Activated naive CD8-positive, alpha-beta T cell treated with anti-CD3 and anti-CD28 coated beads for 36 hours (primary cell): ENCODE measurements at places on chromosomes 11 and 22. TPM values are rescaled to one million over a fixed set of nuclear protein-coding genes. Genes with fewer than 3 reads are reported as not detected.

Gene LSP1
- 147 TPM for total RNA-seq

Gene UCP3
- 1.1 TPM for total RNA-seq

Gene CYTH4
- 16.6 TPM for total RNA-seq

DNA sequence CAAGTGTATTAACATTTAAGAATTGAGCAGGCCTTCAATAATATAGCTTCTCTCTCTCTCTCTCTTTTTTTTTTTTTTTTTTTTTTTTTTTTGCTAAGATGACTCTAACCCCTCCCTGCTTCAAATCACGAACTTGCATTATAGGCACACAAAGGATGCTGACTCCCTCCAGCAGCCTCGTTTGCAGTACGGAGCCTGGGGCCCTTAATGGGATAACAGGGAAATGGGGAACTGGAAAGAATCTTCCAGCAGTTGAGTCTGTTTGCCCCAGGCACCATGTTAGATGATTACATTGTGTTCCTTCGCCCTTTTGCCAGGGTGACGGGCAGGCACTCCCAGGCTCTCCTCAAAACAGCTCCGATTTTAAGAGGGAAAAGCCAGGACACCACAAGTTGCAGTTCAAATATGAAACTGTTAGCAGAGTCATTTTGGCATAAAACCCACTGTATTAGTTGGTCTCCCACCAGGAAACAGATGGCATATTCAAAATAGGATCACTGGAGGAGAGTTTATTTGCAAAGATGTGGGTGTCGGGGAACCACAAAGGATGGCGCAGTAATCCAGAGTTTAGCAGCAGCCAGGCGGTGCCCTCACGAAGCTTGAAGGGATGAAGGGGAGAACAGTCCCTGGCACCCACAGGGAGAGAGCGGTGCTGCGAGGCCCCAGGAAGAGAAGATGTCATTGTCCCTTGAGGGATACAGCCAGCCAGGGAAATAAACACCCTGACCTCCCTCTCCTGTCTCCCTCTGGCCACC is 26.5 kb upstream of the TREH start:
- DNase-seq, result no peak
- H3K36me3 ChIP-seq, result no peaks in the 10 kb centered on the region
- no peak overlapping the region for H3K4me3 ChIP-seq
- H3K4me1 ChIP-seq, result peaks cover 26% of the 10 kb centered on the region

GRCh38 chr22:20191000-20191515 is 40.2 kb upstream of the CCDC188 start:
- H3K27me3 ChIP-seq, result no peaks in the 10 kb centered on the region
- no peak overlapping the region for H3K4me3 ChIP-seq
- no peaks in the 10 kb centered on the region for H3K4me1 ChIP-seq
- no peak for DNase-seq

GRCh38 chr11:88169881-88170280 is 5.4 kb downstream of the RAB38 start:
- H3K4me1 ChIP-seq, result peaks cover 19% of the 10 kb centered on the region
- no peak for DNase-seq
- H3K36me3 ChIP-seq, result peaks cover 12% of the 10 kb centered on the region
- H3K27ac ChIP-seq, result no peak overlapping the region

Gene RNF215
- total RNA-seq, result 3.9 TPM

Gene SYTL2
- 7.6 TPM for total RNA-seq

- H3K36me3 ChIP-seq, result no peaks in the 10 kb centered on the region
- no peak overlapping the region for H3K27ac ChIP-seq
- no peak overlapping the region for H3K4me3 ChIP-seq
- H3K27me3 ChIP-seq, result no peaks in the 10 kb centered on the region
Observed at GRCh38 chr11:77187111-77187750, 59.2 kb downstream of the MYO7A start.

DNA sequence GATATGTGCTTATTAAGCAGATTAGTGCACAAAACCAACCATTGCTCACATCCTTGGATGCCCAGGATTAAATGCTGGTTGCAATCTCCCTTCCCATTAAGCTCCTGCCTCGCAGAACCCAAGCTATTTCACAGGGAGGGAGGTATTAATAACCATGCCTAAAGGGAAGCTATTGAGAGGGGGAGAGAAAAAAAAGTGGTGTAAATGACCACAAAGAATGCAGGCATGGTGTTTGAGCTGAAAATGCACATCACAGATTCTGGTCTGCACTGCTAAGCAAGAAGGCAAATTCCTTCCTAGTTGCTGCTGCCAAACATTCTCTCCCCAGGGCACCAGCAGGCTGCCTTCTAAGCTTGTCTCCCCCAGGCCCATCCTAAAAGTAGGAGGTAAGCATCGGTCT is 92.0 kb upstream of the ISX start:
- no peak overlapping the region for H3K4me3 ChIP-seq
- no peak for DNase-seq
- peaks cover 5% of the 10 kb centered on the region for H3K27me3 ChIP-seq
- H3K36me3 ChIP-seq, result no peaks in the 10 kb centered on the region
- no peak overlapping the region for H3K27ac ChIP-seq

GRCh38 chr11:6232899-6233298 is 1.5 kb downstream of the FHIP1B start:
- H3K4me3 ChIP-seq, result peak overlapping the region; percentile 20
- peaks cover 9% of the 10 kb centered on the region for H3K36me3 ChIP-seq
- H3K4me1 ChIP-seq, result peaks cover 36% of the 10 kb centered on the region
- DNase-seq, result no peak

- H3K27ac ChIP-seq, result no peak overlapping the region
- peaks cover 13% of the 10 kb centered on the region for H3K27me3 ChIP-seq
- no peaks in the 10 kb centered on the region for H3K36me3 ChIP-seq
- H3K4me3 ChIP-seq, result no peak overlapping the region
- no peak for DNase-seq
- no peaks in the 10 kb centered on the region for H3K4me1 ChIP-seq
Observed at GRCh38 chr11:111204211-111204610, 41.3 kb upstream of the POU2AF2 start.

GRCh38 chr11:111367411-111368284 is 11.4 kb downstream of the POU2AF1 start:
- no peaks in the 10 kb centered on the region for H3K27me3 ChIP-seq
- no peak for DNase-seq
- no peak overlapping the region for H3K27ac ChIP-seq
- peaks cover 2% of the 10 kb centered on the region for H3K36me3 ChIP-seq

Gene CLDN5
- not detected for total RNA-seq

GRCh38 chr11:111448831-111449557 is 63.2 kb downstream of the BTG4 start:
- no peaks in the 10 kb centered on the region for H3K27me3 ChIP-seq
- no peaks in the 10 kb centered on the region for H3K36me3 ChIP-seq
- no peak for DNase-seq
- H3K27ac ChIP-seq, result no peak overlapping the region

Gene ATXN10
- total RNA-seq, result 130 TPM

GRCh38 chr11:123611698-123612097 is 42.7 kb downstream of the SCN3B start:
- no peaks in the 10 kb centered on the region for H3K27me3 ChIP-seq
- H3K36me3 ChIP-seq, result peaks cover 6% of the 10 kb centered on the region
- H3K4me3 ChIP-seq, result no peak overlapping the region
- no peak overlapping the region for H3K27ac ChIP-seq

Gene TRIM51
- total RNA-seq, result not detected

Gene SMTNL1
- not detected for total RNA-seq

GRCh38 chr11:109320595-109320994 is 101.4 kb upstream of the C11orf87 start:
- no peaks in the 10 kb centered on the region for H3K4me1 ChIP-seq
- H3K4me3 ChIP-seq, result no peak overlapping the region
- H3K36me3 ChIP-seq, result no peaks in the 10 kb centered on the region
- no peak for DNase-seq
- no peaks in the 10 kb centered on the region for H3K27me3 ChIP-seq

GRCh38 chr11:2795491-2795991 is 90.0 kb downstream of the CDKN1C start:
- H3K36me3 ChIP-seq, result no peaks in the 10 kb centered on the region
- H3K4me1 ChIP-seq, result peaks cover 2% of the 10 kb centered on the region
- no peak overlapping the region for H3K27ac ChIP-seq

GRCh38 chr22:37986371-37986770 is 2.0 kb upstream of the SOX10 start:
- H3K4me1 ChIP-seq, result no peaks in the 10 kb centered on the region
- no peaks in the 10 kb centered on the region for H3K36me3 ChIP-seq
- H3K27me3 ChIP-seq, result no peaks in the 10 kb centered on the region
- H3K27ac ChIP-seq, result no peak overlapping the region
- H3K4me3 ChIP-seq, result no peak overlapping the region

Gene MRGPRD
- not detected for total RNA-seq

Gene OR51E1
- total RNA-seq, result not detected

DNA sequence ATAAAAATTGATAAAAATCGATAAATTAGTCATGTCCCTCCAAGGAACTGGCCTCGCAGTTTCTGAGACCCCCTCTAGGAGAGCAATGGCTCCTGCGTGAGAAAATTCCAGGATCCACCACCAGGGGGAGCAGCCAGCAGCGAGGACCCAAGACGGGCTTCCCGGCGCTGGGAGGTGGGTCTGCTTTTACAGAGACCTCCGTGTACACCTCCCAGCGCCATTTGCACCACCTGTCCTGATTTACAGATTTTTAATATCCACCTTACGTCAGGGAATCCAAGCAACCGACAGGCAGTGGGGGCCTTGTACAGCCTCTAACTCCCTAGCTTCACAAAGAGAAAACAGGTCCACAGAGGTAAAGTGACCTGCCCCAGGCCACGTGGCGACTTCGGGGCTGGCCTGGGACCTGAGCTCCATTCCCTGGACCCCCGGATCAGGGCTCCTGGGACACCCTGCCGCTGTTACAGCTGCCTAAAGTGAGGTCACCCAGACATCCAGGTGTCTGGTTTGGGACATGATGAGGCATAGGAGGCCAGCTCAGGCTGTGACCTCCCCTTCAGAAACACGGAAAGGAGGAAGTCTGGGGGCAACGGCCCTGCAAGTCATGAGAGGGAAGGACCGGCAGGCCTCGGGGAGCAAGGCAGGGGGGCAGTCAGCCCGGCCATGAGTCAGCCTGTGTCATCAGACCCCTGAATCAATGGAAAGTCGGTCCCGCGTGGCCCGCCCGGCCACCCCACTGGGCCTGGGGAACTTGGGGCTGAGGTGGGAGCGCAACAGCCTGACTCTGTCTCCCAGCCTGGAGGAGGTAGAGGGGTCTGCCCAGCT is 3.5 kb downstream of the OSM start:
- peaks cover 36% of the 10 kb centered on the region for H3K4me1 ChIP-seq
- peak; percentile 81 for DNase-seq
- H3K27me3 ChIP-seq, result peaks cover 6% of the 10 kb centered on the region

GRCh38 chr11:10302359-10302743 is 2.5 kb upstream of the ADM start:
- peaks cover 36% of the 10 kb centered on the region for H3K4me1 ChIP-seq
- peaks cover 69% of the 10 kb centered on the region for H3K27me3 ChIP-seq
- no peak for DNase-seq
- peaks cover 16% of the 10 kb centered on the region for H3K36me3 ChIP-seq
